ENCODE measurements at places on chromosomes 11 and 22.

DNA sequence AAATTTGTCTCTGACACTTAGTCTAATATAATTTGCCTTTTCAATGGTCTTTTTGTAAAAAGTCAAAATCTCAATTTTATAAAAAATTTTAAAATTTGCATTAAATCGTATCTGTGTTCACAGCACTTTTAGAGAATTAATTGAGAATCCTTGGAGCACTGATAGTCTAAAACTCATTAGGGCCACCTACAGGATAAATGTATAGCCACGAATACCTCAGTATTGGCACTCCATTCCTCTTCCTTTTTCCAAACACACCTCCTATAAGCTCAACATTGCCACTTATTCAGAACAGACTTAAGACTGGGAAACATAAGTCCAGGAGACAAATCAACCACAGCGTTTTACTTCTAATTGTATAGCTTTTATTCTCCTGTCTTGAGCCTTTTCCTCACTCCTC lies 776.0 kb upstream of the ARHGAP42 start:
- DNase-seq = no peak

GRCh38 chr22:36926721-36927435 lies 13.4 kb downstream of the CSF2RB start:
- no peak for DNase-seq

DNA sequence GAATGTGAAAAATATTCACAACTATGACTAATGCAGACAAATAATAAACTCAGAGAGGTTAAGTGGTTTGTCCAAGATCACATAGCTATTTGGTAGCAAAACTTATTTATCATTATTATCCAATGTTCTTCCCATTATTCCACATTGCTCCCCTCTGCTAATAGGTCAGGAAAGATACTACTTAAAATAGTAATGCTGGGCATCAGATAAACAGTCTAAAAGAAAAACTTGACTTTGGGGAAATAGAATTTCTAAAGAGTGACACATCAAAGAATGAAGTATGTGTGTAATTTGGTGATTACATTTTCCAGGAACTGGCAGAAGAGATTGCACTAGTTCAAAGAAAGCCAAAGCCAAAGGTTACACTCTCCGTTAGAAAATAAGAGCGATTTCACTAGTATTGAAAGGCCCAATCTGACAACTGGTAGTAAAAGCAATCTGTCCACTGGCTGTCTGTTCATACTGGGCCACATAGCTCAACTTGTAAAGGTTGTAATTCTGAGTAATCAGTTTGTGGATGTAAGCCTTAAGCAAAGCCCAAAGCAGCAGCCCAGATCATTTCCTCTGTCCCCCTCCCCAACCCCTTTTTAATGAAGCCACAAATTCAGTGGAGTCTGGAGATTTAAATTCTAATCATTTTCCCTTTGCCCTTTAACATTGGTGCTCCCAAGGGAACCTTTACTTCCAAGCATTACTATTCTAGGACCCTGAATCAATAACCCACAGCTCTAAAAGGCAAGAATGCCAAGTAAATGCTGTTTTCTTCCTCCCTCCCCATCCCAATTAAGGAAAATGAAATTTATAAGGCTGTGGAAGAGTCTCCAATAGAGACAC lies 283.5 kb downstream of the TTC28 start:
- DNase-seq = no peak

- DNase-seq = no peak
These were observed 600.0 kb downstream of the BRD1 start for GRCh38 chr22:49227670-49228069.

- DNase-seq = no peak
These were observed 108.2 kb downstream of the CYP2R1 start for GRCh38 chr11:14783788-14784187.

DNA sequence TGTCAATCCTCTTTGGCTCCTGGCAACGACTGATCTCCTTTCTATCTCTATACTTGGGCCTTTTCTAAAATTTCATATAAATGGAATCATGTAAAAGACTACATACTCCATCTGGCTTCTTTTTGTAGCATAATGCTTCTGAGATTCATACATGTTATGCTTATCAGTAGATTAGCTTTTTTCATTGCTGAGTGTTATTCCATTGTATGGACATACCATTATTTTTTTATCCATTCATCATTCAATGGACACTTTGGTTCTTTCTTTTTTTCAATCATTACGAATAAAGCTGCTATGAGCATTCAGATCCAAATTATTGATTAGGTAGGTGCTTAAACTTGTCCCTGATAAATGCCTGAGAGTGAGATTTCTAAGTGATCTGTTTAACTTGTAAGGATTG lies 11.7 kb upstream of the ARL14EP start:
- DNase-seq = no peak

DNA sequence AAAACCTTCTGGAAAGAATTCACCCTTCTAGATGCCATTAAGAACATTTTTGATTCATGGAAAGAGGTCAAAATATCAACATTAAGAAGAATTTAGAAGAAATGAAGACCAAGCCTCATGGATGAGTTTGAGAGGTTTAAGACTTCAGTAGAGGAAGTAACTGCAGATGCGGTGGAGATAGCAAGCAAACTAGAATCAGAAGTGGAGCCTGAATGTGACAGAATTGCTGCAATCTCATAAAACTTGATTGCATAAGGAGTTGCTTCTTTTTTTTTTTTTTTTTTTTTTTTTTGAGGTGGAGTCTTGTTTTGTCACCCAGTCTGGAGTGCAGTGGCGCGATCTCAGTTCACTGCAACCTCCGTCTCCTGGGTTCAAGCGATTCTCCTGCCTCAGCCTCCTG lies 51.6 kb downstream of the MS4A13 start:
- DNase-seq = no peak

DNA sequence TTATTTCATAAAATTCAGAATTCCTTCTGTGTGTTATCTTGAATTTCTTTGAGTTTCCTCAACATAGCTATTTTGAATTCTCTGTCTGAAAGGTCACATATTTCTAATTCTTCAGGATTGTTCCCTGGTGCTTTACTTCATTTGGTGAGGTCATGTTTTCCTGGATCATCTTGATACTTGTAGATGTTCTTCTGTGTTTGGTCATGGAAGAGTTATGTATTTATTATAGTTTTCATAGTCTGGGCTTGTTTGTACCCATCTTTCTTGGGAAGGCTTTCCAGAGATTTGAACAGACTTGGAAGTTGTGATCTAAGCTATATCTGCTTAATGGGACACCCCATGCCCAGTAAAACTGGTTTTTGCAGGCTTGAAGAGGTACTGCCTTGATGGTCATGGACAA lies 149.6 kb downstream of the METTL15 start:
- no peak for DNase-seq

DNA sequence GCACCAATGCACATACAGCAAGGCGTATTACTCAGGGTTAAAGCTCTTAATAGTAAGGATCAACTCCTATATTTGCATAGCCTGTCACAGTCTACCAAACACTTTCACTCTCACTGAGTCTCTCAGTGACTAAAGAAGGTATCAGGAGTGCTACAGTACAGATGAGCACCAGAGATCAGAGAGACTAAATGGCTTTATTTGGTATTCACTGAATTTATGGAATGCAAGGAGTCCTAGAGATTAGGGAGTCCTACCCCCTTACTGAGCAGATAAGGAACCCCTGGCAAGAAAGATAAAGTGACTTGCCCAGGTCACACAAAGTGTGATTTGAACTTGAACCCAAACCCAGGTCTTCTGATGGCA lies 396.4 kb upstream of the CCDC90B start:
- no peak for DNase-seq
